ENCODE measurements at places on chromosomes 16 and 17.

DNA sequence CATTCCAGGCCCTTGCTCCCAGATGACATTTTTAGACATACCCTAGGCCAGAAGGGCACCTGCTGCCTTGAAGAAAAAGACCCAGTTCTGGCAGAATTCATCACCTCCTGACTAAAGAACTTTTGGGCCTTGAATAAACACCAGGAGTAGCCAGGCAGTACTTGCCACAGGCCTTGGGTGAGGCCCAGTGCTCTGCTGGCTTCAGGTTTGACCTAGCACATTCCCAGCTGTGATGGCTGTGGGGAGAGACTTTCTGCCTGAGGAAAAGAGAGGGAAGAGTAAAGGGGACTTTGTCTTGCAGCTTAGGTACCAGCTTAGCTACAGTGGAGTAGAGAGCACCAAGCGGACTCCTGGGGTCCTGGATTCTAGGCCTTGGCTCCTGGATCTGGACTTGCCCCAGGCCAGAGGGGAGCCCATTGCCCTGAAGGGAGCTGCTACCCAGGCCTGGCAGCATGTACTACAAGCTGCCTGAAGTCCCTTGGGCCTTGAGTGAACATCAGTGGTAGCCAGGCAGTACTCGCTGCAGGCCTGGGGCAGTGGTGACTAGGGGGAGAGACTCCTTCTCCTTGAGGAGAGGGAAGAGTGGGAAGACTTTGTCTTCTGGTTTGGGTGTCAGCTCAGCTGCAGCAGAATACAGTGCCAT, 44.3 kb downstream of the ABCA8 start:
- no peak for DNase-seq

DNA sequence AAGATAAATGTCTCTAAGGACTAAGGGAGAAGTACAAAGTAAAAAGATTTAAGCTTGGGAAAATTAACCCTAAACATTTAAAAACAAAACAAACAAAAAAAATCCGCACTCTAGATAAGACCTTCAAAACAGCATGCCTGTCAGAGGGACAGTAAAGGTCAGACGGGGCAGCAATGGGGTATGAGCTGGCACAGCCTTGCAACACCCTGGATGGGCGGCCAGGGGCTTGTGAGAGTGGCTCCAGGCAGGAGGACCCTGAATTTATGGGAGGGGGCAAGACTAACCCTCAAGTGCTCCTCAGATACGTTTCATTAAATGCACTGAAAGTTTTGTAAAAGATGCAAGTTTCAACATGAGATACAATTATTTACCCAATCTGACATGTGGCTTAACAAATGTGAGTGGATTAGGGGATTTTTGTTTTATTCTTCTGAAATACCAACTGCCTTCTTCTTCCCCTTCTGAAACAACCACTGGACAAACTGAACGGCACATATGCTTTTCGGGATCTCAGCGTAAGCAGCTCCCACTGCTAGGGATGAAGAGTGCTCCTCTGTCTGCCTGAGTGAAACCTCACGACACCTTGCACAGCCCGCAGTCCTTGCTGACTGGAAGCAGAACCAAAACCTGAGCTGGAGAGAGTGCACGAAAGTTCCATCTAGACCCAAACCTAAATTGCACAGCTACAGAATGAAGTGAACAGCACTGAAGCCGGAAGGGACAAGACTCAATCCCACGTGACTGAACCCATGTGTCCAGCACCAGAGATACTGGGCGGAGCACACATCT, 128.4 kb downstream of the ANKRD11 start:
- DNase-seq: peak; percentile 72

DNA sequence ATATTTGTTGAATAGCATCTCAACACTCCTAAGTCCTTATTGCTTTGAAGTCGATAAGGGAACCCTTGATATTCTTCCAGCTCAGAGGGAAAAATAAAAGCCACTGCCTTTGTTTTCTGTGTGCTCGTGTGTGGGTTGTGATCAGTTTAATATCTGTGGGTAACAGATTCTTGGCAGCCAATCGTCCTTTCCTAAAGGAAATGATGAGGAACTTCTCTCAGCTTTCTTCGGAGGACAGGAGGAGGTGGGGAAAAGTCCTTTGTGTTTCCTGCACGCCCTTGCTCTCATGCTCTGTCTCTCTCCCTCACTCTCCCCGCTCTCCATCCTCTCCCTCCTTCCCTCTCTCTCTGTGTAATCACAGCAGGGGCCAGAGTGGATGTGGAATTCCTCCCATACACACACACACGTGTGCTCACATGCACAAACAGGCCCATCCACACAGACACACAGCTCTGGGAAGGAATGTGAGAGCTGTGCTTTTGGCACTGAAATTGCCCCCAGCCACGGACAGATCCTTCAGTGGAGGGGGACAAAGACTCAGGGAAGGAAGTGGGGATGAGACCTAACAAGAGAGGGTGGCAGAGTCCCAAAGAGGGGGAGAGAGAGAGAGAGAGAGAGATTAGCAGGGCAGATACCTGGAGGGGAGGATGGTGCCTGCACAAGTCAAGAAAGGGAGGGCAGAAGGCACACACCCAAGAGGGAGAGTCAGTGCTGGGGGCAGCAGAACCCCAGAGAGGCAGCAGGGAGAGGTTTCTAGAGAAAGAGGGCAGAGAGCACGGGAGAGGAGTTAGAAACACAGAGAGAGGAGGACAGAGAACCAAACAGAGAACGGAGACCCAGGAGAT, 83.5 kb upstream of the PLCG2 start:
- DNase-seq: peak; percentile 69

GRCh38 chr17:49752508-49752907, 11.4 kb downstream of the FAM117A start:
- DNase-seq: no peak

GRCh38 chr16:17850581-17851250, 380.0 kb upstream of the XYLT1 start:
- no peak for DNase-seq

Measured in hematopoietic multipotent progenitor cell treated with erythropoietin and hydrocortisone succinate and interleukin-3 and kit ligand, for 4 days (in vitro differentiated cells).